ENCODE measurements at places on chromosomes 4 and X.

GRCh38 chrX:21885568-21885967 is 29.8 kb downstream of the YY2 start:
- DNase-seq, result no peak

DNA sequence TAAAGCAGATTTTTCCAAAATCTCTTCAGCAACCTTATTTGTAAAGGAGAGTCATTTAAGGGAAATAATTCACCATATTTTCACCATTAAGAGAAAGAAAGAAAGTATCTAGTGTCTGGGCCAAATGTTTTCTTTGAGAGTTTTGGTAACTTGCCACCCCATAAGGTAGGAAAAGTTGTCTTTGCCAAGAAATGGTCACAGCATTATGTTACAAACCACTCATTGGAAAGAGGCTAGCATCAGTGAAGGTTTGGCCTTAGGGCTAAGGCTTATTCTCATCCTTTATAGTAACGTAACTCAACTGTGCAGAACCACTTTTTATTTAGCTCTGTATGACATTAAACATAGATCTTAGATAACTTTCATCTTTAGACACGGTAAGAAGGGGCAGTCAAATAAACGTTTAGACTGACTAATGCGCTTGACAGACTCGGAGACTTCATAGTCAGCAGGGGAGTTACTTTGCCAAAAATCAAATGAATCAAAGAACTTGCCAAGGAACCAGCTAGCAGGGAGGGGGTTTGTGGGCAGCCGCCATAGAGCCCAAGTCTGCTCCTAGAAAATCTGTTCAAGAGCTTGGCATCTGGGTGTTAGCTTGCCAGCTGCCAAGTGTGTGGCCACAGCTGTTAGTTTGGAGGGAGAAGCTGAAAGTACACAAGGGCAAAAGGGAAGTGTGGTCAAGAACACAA is 182.8 kb upstream of the GRID2 start:
- no peak for DNase-seq

- DNase-seq, result no peak
Measured at GRCh38 chr4:109548655-109549054, 11.4 kb upstream of the MCUB start.

DNA sequence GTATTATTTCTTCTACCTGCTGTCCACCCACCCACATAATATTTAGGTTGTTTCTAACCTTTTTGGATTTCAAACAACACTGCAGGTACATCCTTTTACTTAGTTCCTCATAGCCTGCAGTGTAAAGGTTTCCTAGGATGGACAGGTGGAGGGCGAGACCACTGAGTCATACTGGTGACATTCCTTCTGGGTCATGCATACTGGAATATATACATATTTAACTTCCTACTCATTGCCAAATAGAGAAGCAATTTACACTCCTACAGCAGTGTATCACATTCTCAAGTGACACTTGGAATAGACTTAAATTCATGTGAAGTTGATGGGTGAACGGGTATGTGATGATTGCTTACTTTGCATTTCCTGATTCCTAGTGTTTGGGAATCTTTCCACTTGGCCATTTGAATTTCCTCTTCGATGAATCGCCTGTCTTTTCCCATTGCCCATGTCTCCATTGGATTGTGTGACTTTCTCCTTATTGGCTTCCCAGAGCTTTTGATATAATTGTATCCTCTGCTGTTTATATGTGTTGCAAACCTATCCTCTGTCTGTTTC is 8.2 kb upstream of the PPP2R2C start:
- DNase-seq, result no peak

DNA sequence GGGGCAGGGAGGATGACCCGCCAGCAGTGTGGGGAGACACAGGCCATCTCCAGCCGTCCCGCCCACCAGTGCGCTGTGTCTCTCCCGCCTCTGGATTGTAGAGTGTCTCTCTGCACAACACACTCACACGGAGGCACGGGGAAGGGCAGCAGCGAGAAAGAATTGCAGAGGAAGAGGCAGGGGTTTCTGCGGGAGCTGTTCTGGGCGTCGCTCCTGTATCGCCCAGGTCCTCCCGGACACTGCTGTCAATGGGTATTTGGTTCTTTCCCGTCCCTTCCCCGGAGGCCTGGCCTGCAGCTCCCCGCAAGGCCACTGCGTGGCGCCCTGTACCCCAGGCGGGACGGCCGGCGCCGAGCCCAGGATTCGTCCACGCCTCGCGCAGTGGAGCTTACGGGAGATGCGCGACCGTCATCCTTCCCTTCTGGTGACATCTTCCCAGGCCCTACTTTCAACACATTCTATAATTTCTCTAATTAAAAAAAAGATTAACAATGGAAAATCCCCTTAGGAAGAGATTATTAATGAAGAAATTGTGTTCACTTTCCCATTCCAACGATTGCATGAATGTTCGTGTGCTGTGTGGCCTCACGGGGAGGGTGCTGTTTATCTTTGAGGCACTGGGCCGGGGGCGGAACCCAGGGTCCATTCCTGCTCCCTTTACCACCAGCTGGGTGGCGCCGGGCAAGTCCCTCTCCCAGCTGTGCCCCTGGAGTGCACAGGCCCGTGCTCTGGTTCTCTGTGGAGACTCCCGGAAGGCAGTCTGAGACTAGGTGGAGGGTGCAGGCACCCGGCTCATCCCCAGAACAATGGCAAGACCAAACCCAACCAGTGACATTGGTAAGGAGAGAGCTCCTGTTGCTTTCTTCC is 95.7 kb downstream of the CPZ start:
- no peak for DNase-seq

GRCh38 chr4:23614284-23614892 is 275.5 kb downstream of the PPARGC1A start:
- DNase-seq, result no peak

GRCh38 chr4:182185491-182185890 is 57.7 kb upstream of the TENM3 start:
- no peak for DNase-seq

DNA sequence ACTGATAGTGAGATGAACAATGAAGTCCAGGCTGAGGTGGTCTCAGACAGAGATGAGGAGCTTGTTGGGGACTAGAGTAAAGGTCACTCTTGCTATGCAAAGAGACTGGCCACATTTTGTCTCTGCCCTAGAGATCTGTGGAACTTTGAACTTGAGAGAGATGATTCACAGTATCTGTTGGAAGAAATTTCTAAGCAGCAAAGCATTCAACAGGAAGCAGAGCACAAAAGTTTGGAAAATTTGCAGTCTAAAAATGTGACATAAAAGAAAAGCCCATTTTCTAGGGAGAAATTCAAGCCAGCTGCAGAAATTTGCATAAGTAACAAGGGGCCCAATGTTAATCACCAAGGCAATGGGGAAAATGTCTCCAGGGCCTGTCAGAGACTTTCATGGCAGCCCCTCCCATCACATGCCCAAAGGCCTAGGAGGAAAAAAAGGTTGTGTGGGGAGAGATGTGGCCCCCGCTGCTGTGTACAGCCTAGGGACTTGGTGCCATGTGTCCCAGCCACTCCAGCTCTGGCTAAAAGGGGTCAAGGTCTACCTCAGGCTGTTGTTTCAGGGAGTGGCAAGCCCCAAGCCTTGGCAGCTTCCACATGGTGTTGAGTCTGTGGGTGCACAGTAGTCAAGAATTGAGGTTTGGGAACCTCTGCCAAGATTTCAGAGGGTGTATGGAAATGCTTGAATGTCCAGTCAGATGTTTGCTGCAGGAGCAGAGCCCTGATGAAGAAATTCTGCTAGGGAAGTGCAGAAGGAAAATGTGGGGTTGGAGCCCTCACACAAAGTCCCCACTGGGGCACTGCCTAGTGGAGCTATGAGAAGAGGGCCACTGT is 262.8 kb downstream of the DKK2 start:
- no peak for DNase-seq

DNA sequence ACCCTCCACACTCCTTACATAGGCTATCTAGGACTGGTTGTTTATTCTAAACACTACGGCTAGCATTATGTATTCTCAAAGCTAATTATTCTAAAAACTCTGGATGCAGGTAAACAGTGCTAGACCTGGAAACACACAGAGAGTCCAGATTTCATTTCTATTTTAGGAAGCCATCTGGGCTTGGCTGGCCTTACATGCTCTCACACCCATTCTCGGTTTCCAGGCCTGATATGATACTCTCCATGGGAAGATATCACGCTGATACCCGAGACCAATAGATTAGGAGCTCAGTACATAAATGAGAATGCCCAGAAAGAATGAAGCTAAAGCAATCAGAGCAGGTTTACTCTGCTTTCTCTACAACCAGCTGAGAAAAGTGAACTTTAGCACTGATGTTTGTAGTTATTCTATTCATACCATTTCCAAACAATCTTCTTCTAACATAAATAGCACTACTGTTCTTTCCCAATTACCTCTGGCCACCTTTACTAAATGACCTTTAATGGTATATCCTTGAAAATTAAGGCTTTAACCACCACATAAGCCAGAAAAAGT is 973.3 kb downstream of the PCDH18 start:
- no peak for DNase-seq

DNA sequence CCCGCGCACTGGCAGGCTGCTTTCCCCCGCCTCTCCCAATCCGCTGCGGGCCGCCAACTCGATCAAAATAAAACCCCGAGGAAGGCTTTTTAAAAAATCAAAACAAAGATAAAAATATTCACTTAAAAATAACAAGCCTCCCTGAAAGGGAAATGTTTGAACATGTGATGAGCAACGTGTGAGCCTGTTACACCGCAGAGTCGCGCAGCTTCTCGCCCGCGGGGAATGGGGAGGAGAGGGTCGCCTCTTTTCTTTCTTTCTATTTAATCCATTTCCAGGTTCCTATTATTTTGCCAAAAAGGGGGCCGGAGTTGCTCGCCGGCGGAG is 326.0 kb upstream of the F9 start:
- DNase-seq, result no peak

GRCh38 chrX:38754102-38754790 is 47.0 kb upstream of the MID1IP1 start:
- no peak for DNase-seq

DNA sequence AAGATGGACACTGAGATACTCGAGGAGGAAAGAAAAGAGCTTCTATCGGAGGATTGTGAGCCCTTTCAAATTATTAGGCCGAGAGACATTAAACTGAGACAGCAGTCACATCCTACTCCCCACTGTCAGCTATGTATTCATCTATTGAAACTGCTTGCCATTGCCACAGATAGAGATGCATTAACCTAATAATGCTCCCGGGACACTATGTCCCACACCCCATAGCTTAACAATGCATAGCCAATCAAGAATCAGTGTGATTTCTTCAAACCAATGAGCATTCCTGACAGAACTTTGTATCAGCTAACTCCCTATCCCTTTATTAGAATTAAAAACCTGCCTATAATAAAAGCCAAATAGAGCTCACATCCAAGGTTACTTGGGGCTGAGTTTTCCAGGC is 118.1 kb upstream of the NEIL3 start:
- DNase-seq, result no peak

GRCh38 chr4:86421461-86421860 is 61.6 kb upstream of the MAPK10 start:
- DNase-seq, result no peak

DNA sequence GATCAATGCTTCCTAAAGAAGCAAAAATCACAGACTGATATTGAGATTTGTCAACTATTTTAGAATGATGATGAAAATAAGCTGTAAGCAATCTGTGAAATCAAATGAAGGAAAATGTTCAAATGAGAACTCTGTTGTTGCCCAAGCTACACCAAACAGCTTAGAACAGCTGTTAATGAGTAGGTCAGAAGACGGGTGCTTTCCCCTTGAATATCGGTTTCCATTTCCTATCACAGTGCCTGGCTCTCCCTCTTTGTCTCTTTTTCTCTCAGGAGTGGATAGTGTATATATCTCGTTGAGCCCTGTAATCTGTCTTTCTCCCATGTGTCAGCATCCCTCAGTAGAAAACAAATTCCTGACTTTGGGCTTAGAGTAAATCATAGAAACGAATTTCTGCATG is 1592.9 kb upstream of the TENM3 start:
- no peak for DNase-seq

DNA sequence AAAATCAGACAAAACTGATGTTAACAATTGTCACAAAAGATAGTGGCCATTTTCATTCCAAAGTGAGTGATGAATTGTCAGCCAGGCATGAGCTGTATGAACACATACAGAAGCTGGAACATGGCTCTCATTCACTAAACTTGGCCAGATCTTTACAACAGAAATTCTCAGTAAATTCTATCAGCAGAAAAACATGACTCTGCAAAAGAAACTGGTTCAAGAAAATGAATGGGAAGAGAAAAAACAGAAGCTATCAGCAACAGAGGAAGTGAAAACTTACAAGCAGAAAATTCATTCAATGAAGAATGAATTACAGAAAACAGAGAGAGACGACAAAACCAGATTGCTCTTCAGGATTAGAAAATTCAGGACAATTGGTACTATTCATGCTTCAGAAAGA is 249.6 kb downstream of the COL25A1 start:
- no peak for DNase-seq

- DNase-seq, result no peak
Measured at GRCh38 chr4:9841072-9841471, 59.6 kb downstream of the DRD5 start.

- no peak for DNase-seq
Measured at GRCh38 chr4:92163348-92163747, 140.4 kb upstream of the GRID2 start.

- DNase-seq, result no peak
Measured at GRCh38 chr4:99746443-99746842, 70.2 kb upstream of the DAPP1 start.

- no peak for DNase-seq
Measured at GRCh38 chrX:138765051-138765450, 53.5 kb upstream of the FGF13 start.

GRCh38 chr4:107069049-107069448 is 32.9 kb upstream of the DKK2 start:
- no peak for DNase-seq

DNA sequence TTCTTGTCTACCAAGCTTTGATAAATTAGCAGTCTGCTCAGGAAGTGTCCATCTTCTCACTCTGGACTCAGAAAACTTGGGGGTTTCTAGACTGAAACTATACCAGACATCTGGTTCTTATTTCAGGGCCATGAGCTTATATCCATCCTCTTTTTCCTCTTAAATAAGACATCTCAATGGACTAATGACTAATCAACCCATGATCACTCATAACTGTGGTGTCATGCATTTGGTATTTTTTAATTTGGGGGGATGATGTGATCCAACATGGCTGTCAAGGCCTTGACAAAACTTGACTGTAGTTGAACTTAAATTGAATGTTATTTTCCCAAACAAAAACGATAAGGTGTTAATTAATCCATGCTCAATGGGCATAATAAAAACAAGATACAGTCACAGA is 87.8 kb downstream of the GPRASP3 start:
- DNase-seq, result no peak

- no peak for DNase-seq
Measured at GRCh38 chrX:46251755-46252154, 293.5 kb downstream of the ZNF674 start.

- no peak for DNase-seq
Measured at GRCh38 chr4:151429957-151430570, 21.1 kb downstream of the FHIP1A start.

- DNase-seq, result no peak
Measured at GRCh38 chrX:96791559-96791958, 92.1 kb upstream of the RPA4 start.

DNA sequence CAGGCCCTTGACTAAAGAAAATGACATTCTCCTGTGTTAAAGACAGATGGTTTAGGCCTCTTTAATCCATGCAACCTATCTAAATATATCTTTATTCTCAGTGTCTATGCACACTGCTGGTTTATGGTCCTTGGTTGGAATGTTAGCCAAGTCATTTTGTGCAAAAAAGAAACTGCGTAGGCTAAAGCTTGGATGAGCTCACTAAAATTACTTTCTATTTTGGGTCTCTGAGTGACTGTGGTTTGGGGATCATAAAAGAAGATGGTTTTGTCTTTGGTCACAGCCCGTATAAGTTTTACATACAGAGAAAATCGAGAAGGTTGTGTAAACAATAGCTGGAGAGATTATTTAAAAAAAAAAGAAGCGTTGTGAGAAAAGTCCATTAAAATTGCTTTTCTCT is 443.6 kb downstream of the UBE2NL start:
- DNase-seq, result no peak

GRCh38 chr4:42906891-42907759 is 14.6 kb downstream of the GRXCR1 start:
- DNase-seq, result no peak

Data from activated CD8-positive, alpha-beta memory T cell treated with anti-CD3 and anti-CD28 coated beads for 4 hours (primary cell).